Left cardiac atrium (tissue), 4 donors: ENCODE measurements at places on chromosomes 4 and X.

DNA sequence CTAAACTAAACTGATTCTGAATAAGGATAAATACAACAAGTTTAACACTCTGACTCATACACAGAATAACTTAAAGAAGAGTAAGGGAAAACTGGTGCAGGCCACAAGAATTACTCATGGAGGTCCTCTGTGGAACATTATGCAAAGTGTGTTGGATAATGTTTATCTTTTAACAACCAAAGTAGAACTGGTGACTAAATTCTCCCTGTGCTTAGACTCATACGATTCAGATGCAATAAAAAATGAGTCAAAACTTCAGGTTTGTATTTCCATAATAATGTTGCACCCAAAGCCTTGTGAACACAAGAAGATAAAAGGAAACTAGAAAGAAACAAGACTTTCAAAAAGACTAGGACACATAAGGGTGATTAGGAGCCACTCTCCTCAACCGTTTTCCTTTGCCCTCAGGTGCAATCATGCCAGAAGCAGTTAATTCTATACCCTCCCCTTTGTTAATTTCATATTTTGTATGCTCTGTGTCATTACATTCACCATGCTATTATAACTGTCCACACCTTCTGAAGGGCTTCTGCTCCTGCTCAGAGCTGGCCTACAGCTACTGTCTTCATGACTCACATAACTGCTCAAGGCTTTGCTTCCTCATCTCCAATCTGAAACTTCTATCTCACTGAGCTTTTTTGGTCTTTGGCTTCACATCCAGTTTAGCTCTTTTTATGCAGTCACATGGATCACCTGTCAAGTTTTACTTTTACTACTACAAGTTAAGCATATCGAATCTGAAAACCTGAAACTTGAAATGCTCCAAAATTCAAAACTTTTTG, 60.2 kb downstream of the KCNIP4 start:
- DNase-seq: no peak

GRCh38 chrX:118062817-118063615, 53.6 kb downstream of the KLHL13 start:
- no peak for DNase-seq

DNA sequence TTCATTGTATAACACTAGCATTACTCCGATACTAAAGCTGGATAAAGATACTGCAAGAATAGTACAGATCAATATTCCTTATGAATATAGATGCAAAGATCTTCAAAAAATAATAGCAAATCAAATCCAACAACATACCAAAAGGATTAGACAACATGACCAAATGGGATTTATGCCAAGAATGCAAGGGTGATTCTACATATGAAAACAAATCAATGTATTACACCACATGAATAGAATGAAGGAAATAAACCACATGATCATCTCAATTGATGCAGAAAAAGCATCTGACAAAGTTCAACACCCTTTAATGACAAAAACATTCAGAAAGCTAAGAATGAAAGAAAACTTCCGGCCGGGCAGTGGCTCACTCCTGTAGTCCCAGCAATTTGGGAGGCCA, 42.8 kb downstream of the CUL4B start:
- no peak for DNase-seq

DNA sequence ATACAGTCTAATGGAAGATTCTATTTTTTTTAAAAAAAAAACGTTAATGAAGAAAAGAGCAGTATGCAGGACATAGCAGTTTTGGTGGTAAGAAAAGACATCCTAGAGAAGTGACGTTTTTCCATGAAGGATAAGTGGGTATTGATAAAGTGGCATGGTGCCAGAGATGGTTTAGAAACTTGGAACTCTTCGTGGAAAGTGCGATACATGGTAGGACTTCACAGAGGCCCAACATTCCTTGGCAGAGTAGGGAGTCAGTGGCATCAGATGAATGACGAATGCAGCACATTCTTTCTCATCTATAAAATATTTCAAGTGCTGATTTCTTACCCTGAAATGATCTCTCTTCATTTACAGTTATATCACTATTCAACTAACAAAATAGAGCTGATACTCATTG, 298.7 kb downstream of the CCSER1 start:
- DNase-seq: no peak

GRCh38 chr4:55397126-55397436, 1.3 kb downstream of the TMEM165 start:
- DNase-seq: peak; percentile 42

GRCh38 chr4:111213531-111213930, 590.7 kb upstream of the PITX2 start:
- no peak for DNase-seq

- no peak for DNase-seq
These were observed 59.1 kb downstream of the LUZP4 start for GRCh38 chrX:115348446-115349225.

DNA sequence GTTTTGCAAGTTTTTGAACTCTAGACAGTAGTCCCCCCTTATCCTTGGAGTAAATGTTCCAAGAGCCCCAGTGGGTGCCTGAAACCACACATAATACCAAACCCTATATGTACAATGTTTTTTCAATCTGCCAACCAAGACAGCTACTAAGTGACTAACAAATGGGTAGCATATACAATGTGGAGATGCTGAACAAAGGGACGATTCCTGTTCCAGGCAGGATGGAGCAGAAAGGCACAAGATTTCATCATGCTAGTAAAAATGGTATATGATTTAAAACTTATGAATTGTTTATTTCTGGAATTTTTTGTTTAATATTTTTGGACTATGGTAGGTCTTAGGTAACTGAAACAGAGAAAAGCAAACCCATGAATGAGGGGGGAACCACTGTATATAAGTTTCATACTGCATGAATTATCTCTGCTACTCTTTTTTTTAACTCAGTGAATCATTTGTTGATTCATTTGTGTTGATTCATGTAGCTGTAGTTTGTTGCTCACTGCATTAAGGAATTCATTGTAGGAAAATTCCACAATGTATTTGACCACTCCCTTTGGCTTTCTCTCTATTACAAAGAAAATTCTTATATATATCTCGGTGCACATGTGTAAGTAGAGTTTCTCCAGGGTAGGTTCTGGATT, 21.9 kb upstream of the ANXA3 start:
- DNase-seq: no peak

GRCh38 chr4:34194585-34194984, 2049.7 kb downstream of the ARAP2 start:
- DNase-seq: no peak
